ENCODE measurements at places on chromosomes 4 and X.

GRCh38 chr4:79495447-79495846 is 87.4 kb upstream of the GK2 start:
- no peak for DNase-seq

- DNase-seq, result no peak
Measured at GRCh38 chrX:109871121-109871888, 131.6 kb upstream of the TMEM164 start.

DNA sequence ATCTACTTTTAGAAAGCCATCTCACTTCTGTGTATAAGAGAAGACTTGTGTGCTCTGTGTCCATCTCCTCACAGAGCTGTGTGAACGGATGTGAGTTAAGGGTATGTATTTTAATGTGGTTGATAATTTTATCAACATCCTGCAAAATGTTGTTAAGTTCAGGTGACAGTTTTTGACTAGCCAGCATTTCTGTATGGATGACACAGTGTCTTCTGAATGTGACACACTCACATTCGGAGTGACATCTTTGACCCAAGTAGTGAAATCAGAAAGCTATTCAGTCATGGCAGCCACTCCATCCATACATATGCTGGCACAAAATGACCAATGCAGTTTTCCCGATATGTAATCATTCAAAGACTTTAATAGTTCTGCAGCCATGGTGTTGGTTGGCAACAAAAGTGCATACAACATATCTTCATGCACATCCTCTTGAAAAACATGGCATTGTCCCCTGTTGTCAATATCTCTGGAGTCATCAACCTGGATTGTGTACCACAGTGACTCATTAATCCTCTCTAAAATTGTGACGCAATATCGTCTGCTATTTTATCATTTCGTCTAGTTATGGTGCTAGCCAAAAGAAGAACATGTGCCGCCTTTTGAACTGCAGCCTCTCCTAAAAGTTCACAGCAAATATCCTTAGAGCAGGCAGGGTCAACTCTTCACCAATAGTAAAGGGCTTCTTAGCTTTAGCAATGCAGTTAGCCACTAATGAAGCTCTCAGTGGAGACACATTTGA is 6.8 kb upstream of the FGF2 start:
- no peak for DNase-seq

DNA sequence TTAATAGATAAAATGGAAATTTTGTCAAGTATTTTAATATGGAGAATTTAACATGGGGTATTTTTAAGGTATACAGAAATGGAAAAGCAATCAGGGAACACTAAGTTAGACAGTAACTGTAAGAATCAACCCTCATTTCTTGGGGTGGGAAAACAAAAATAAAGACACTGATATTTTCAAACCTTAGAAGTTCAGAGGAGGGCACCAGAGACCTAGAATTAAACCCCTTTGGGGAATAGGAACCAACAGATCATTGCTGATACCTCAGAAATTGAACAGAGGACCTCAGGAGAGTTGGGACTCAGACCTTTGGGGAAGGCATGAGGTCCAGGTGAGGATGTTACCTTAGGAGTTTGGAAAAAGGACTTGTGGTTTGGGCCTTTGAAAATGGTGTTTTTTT is 435.6 kb downstream of the TMA16 start:
- DNase-seq, result no peak

DNA sequence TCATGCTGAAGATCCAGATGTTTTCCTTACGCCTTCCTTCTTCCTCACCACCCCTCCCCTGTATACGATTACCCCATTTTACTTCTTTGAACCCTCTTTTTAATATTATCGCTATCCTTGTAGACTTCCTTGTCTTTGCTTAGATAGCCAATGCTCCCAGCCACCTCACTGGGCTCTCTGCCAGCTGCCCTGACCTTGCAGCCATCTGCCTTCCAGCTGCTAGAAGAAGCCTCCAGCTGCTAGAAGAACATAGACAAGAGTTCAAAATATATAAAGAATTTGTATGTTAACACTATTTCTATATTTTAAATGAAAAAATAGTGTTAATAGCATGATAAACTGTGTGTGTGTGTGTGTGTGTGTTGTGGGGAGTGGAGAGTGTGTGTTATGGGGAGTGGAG is 374.7 kb downstream of the ANKRD50 start:
- DNase-seq, result no peak

GRCh38 chrX:136076942-136077341 is 70.4 kb upstream of the FHL1 start:
- DNase-seq, result no peak

- DNase-seq, result no peak
Measured at GRCh38 chrX:65755786-65756185, 88.3 kb downstream of the MSN start.

GRCh38 chr4:140688711-140689598 is 67.2 kb downstream of the TBC1D9 start:
- DNase-seq, result no peak

GRCh38 chr4:59612235-59612634 is 1587.9 kb upstream of the ADGRL3 start:
- DNase-seq, result no peak
